ENCODE measurements at places on chromosomes 7 and 10.

DNA sequence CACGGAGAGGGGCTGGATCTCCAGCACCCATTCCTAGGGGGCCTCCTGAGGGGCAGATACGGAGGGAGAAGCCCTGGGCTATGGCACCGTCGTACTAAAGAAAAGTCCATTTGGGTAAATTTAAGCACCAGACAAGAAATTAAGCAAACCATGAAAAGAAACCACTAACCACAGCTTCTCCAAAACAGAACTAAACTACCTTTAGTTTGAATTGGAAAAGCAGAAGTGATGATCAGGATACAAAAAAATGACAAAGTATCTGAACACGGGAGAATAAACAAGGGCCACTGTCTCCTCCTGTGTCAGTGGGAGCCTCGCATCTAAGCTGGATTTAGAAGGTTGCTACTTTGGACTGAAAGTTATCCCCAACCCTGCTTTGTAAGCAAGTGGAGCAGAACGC lies 69.1 kb downstream of the DIP2C start:
- no peak for DNase-seq

DNA sequence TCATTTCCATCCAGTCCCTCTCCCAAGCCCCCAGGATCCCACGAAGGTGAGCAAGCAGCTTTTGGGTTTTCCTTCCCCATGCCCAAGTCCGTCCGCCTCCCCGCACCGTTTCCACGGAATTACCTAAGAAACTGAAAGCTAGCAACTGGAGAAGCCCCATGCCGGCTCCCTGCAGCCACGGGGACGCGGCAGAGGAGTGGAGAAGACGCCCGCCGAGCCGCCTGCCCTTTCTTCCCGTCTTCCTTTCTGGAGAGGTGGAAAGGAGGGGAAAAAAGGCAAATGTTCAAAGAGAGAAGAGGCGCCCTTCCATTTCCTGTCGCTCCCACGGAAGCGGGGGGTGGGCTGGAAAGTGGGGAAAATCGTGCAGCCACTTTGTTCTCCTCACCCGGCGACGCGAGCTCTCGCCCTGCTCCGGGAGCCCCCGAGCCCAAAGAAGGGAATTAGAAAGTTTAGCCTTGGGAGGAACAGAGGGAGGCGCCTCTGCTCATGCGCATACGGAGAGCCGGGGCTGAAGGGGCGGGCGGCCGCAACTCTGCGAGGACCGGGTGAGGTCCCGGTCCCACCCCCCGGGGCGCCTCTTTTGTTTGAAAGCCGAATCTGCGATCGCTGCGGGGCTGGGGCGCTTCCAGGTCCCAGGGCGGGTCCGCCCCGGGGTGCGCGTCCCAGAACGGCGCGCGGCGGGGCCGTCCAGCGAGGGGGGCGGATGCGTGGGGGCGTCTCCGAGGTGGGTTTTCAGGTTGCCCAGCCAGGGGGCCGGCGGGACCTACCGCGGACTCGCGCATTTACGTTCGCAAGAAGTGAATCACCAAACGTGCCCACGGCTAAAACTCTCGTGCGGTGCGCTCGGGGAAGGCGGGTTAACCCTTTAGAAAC lies at the start of gene LAMB1:
LAMB1 (minus strand) TSS at position 436 of the 873 bp plus-strand sequence; CDS start at position 160, 276 bp downstream.
- no peak for DNase-seq

DNA sequence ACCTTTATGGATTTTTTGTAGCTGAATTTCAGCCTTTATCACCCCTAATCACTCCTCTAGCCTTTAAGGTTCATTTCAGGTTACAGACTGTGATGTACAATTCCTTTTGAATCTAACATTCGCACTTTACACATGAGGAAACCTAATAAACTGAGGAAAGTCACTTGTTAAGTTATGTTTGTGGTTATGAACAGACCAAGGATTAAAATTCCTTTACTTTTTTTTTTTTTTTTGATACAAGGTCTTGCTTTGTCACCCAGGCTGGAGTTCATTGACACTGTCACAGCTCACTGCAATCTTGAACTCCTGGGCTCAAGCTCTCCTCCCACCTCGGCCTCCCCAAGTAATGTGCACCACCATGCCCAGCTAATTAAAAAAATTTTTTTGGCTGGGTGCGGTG lies 3.6 kb downstream of the MCU start:
- DNase-seq, result no peak

GRCh38 chr10:68082872-68083271 lies 7.8 kb upstream of the HERC4 start:
- DNase-seq, result no peak

DNA sequence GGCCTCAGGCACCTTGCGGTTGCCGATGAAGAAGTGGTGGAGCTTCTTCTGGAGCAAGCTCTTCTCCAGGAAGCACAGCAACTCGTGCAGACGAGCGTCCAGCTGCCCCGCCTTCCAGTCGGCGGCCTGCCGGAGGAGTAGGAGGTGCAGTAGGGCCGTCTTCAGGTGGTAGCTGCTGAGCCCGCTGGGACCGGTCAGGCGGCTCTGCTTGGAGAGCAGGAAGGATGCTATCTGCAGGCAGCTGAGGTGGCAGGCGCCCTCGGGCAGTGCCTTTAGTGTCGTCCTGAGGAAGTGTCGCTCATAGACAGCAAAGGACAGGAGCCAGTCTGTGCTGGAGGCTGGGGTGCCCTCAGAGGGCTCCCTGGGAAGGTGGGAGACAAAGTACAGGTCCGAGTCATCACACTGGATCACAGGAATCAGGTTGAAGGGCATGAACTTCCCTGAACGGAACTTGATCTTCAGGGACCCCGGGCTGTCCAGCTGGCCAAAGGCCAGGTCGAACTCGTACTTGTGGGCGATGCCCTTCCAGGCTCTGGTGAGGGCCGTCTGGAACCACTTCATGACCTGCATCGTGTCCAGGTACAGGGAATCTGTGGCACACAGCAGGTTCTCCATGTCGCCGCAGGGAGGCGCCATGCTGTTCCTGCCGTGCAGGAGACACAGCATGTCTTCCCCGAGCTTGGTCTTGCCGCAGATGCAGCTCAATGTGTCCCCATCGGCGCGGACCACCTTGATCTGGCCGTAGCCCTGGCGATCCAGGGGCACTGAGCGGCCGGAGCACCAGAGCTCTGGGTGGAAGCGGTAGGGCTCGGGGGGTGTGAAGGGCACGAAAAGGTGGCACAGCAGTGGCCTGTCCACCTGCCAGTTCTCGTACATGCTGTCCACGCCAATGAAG lies 23.4 kb downstream of the ITPRIP start:
- no peak for DNase-seq

DNA sequence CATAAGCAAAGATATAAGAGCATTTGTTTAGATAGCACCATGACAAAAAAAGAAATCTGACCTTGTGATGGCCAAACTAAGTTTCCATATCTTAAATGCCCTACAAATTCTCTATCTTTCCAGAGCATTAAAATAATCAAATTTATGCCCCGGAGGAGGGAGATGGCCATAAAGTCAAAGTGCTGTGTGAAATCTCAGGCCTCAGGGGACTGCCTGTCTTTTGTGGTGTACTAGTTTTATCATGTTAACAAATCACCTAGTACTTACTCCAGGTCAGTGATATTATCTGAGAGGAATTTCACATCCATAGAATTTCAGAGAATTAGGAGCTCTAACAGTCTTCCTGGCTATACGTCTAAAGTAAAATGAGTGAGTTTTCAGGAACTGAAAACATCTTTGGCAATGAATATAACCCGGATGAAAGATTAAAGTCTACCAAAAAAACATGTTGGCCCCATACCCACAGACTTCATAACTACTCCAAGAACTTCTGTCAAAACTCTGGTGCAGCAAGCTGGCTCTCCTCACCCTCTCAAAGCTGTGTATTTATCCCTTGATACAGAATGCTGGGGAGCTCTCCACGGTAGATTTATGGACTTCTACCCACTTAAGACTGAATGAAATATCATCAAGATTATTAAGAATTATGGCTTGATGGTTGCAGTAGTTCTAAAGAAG lies 682.8 kb downstream of the SORCS1 start:
- no peak for DNase-seq

DNA sequence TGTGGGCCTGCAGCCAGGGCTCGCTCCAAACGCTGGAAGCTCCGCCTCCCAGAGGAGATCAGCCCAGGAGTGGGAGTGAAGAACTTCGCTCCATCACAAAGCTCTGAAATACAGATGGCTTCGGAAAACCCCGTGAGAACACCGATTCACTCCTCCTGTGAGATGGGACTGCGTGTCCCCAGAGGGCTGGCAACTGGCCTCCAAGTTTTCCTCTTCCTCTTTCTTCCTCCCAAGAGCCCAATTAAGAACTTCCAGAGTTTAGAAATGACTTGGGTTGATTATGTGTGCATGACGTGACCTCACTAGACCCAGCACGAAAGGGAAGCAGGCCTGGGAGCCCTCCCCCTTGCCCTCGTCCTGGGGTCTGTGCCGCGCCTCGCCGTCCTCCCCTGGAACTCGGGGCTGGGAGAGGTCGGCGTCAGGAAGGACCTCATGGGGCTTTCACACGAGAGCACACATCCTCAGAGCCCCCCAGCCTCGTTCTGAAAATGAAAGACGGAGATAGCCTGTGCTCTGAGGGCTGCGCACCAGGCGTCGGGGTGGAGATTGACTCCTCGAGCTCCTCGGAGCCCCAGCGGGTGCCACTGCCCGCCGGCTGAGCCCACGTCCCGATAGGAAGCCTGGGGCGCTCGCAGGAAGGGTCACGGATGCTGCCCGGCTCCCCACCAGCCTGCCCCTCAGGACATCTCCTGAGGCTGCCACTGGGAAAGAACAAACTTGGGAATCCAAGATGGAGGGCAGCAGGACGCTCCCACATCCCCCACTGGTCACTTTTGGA lies 37.8 kb downstream of the PTPRN2 start:
- no peak for DNase-seq

DNA sequence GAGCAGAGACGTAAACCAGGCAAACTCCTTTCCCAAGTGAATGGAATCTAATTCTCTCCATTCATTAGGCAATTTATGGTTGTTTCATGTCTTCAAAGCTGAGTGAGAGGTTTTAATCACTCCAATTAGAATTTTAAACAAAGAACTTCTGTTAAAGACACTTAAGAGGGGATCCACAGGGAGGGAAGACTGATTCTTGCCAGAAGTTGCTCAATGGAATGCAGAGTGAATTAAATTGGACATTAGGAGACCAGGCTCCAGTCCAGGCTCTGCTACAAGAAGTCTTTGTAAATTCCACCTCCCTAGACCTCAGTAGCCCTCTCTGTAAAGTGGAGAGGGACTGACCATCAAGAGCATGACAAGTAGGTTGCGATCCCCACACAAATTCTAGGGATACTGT lies 130.7 kb upstream of the TMEM72 start:
- DNase-seq, result no peak
